Aorta (tissue), 5 donors: ENCODE measurements at places on chromosomes 5 and 9.

DNA sequence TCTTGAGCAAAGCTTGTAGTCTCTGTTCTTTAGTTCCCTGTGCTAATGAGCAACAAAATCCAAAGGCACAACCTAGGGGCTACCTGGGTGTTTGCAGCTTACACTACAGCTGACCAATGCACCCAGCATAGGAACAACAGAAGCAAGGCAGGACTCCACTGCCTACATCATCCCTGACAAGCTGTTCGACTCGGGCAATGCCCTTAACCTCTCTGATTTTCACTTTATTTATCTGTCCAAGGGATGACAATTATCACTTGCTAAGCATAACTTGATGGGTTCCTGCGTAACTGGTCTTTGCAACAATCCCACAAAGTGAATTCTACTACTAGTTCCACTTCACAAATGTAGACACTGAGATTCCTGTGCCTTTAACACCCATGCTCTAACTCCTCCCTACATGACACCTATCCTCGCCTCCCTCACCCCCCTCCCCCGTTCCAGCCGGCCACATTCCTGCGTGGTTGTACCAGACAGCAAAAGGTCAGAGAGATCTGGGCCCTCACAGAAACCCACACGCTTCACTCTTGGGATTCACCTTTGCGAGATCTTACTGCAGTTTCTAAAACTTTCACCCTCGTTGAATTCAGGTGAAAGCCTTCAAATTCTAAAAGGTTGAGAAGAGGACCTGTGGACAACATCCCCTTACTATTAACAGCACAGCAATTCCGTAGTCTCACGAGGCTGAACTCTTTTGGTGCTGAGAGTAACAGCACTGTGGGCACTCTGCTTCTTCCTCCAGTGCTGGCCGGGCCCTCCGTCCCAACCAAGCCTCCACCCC lies 995 bp downstream of the IPPK start:
- H3K27ac ChIP-seq: peak overlapping the region; percentile 3
- peaks cover 3% of the 10 kb centered on the region for H3K36me3 ChIP-seq
- peak; percentile 79 for DNase-seq
- no peaks in the 10 kb centered on the region for H3K4me1 ChIP-seq
- no peaks in the 10 kb centered on the region for H3K27me3 ChIP-seq

- no peaks in the 10 kb centered on the region for H3K4me1 ChIP-seq
- H3K36me3 ChIP-seq: no peaks in the 10 kb centered on the region
- no peak overlapping the region for H3K4me3 ChIP-seq
- no peaks in the 10 kb centered on the region for H3K27me3 ChIP-seq
- H3K27ac ChIP-seq: no peak overlapping the region
These were observed 55.2 kb upstream of the FYB1 start for GRCh38 chr5:39274398-39275085.

DNA sequence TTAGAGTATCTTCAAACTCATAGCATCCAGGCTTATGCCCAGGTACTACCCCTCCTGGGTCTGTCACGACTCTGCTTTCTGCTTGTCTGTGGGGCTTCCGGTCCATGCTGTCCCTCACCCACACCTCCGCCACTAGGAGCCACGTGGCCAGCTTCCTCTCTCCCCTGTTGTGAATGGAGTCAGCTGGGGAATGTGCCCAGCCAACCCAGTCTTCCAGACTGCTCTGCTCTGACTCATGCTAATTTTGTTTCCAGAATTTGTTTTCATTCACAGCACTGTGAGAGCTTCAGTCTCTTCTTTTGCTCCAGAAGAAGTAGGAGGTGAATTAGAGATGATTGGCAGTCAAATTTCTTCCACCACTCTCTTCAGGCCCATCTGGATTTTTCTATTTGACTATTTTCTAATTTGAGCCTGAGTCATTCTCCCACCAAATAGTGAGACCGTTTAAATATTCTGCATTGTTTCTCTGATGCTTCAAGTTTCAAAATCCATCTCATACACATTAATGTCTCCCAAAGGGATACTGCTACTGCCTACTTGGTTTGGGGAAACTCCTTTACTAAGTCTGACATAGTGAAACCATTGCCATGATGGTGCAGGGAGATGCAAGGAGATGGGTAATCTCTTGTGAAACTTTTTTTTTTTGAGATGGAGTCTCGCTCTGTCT lies 424.1 kb upstream of the KIF2A start:
- no peak overlapping the region for H3K4me3 ChIP-seq
- no peaks in the 10 kb centered on the region for H3K4me1 ChIP-seq
- no peak overlapping the region for H3K27ac ChIP-seq
- no peaks in the 10 kb centered on the region for H3K36me3 ChIP-seq
- H3K27me3 ChIP-seq: no peaks in the 10 kb centered on the region

GRCh38 chr5:114250536-114250935 lies 111.3 kb upstream of the KCNN2 start:
- DNase-seq: no peak
- no peak overlapping the region for H3K27ac ChIP-seq
- H3K4me3 ChIP-seq: no peak overlapping the region
- H3K36me3 ChIP-seq: no peaks in the 10 kb centered on the region
- no peaks in the 10 kb centered on the region for H3K27me3 ChIP-seq

DNA sequence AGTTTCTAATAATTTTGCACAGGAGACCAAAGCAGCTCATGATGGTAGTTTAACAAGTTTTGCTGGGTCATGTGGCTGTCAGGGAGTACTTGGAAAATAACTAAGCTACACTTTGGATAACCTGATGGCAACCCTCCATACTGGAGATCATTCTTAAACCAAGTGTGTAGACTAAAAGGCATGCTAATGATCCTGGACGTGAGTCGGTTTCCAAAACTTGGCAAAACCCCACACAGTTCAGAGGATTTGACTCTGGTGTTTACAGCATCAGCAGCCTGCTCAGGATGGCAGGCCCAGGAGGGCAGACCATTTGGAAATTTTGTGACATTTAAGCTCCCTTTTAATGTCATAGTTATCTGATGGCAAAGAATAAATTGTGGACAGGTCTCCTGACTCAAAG lies 196.5 kb upstream of the EFNA5 start:
- DNase-seq: no peak
- H3K27me3 ChIP-seq: no peaks in the 10 kb centered on the region
- no peaks in the 10 kb centered on the region for H3K4me1 ChIP-seq
- H3K4me3 ChIP-seq: no peak overlapping the region
- no peak overlapping the region for H3K27ac ChIP-seq
- no peaks in the 10 kb centered on the region for H3K36me3 ChIP-seq

DNA sequence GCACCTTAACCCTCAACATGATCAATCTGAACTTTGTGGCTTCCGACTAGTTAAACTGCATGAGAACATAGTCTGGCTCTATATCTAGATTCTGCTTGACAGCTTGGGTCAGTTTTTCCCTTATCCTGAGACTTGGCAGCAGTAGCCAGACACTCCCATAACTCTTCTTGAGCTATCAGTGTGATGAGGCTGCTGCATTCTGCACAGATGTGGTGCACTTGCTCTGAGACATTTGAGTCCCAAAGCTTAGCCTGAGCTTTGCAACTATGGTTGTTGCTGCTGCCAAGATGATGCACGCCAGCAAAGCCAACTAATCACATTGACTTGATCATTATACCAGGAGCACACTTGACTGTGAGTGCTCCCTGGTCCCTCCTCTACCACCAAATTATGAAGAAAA lies 36.2 kb downstream of the MOCS2 start:
- H3K36me3 ChIP-seq: no peaks in the 10 kb centered on the region
- H3K27ac ChIP-seq: no peak overlapping the region
- DNase-seq: no peak
- H3K27me3 ChIP-seq: no peaks in the 10 kb centered on the region
- no peaks in the 10 kb centered on the region for H3K4me1 ChIP-seq

- H3K27ac ChIP-seq: no peak overlapping the region
- DNase-seq: peak; percentile 85
- no peaks in the 10 kb centered on the region for H3K27me3 ChIP-seq
These were observed 92.7 kb downstream of the DAB2IP start for GRCh38 chr9:121744002-121744686.

DNA sequence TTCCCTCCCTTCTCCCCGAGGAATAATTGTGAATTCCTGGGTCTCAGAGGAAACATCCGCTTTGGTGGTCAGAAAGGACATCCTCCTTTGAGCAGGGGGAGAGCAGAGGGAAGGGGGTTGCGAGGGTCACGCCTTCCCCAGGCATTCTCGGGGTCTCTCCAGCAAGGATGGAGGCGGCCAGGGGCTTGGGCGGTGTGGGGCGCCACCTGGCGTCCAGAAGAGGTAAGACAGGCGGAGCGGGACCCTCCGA lies 129.1 kb downstream of the KCNIP1 start:
- peak; percentile 75 for DNase-seq
- H3K27ac ChIP-seq: peak overlapping the region; percentile 92
- no peaks in the 10 kb centered on the region for H3K4me1 ChIP-seq
- no peaks in the 10 kb centered on the region for H3K27me3 ChIP-seq
- H3K36me3 ChIP-seq: no peaks in the 10 kb centered on the region
- no peak overlapping the region for H3K4me3 ChIP-seq

GRCh38 chr9:105708405-105708804 lies 14.1 kb downstream of the TMEM38B start:
- no peak overlapping the region for H3K4me3 ChIP-seq
- DNase-seq: no peak
- H3K27me3 ChIP-seq: no peaks in the 10 kb centered on the region
- H3K36me3 ChIP-seq: no peaks in the 10 kb centered on the region
- H3K4me1 ChIP-seq: no peaks in the 10 kb centered on the region
- H3K27ac ChIP-seq: no peak overlapping the region
